ENCODE measurements at places on chromosomes 3 and 15. TPM values are rescaled to one million over a fixed set of nuclear protein-coding genes. Genes with fewer than 3 reads are reported as not detected.

The PODXL2 gene
- total RNA-seq: 1.1 TPM

The DAZL gene
- total RNA-seq: not detected

The HHATL gene
- total RNA-seq: not detected

The SNTN gene
- total RNA-seq: not detected

The IGDCC3 gene
- total RNA-seq: not detected

The CX3CR1 gene
- total RNA-seq: not detected

The IL17RD gene
- total RNA-seq: 1.8 TPM

The A4GNT gene
- not detected for total RNA-seq

The SLMAP gene
- 38.8 TPM for total RNA-seq

The AP3B2 gene
- total RNA-seq: not detected

The POPDC2 gene
- 0.10 TPM for total RNA-seq

The SLC30A4 gene
- 6.9 TPM for total RNA-seq

The GOLGA6L7 gene
- not detected for total RNA-seq

The ZNF621 gene
- 6.9 TPM for total RNA-seq

The SLC22A13 gene
- total RNA-seq: not detected

The SAMMSON gene
- total RNA-seq: not detected

The RTP1 gene
- total RNA-seq: not detected

The CYP1A1 gene
- 30.3 TPM for total RNA-seq

The BDH1 gene
- 4.2 TPM for total RNA-seq

The MORC1 gene
- not detected for total RNA-seq

The PRSS50 gene
- not detected for total RNA-seq

The ATP8B4 gene
- under 0.01 TPM for total RNA-seq

The GRAMD2A gene
- total RNA-seq: 0.20 TPM

The CDHR4 gene
- total RNA-seq: not detected
